GM12878 (cell line): ENCODE measurements at places on chromosomes 11 and 22.

DNA sequence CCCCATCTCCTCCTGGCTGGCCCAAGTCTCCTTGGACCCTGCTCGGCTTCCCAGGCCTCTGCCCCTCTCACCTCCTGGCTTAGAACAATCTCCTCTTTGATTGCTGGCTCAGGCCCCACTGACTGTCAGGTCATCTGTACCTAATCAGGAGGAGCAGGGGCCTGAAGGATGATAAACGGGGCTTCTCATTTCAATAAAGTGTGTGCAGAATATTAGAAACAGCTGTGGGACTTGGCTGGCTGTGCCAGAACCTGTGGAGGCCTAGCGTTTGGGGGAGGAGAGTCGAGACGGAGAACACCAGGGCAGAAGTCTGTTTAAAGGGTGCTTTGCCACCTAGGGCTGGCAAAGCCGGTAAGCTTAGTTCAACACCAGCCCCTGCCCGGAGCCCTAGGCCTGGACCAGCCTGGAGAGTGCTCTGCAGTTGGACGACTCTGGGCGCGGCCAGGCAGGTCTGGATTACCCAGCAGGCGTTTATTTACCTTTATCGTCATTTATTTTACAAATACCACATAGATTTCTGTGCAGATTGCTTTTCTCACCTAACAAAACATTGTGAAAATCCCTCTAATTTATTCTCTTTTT lies 10.1 kb upstream of the VSIG10L2 start:
- no peak for DNase-seq

DNA sequence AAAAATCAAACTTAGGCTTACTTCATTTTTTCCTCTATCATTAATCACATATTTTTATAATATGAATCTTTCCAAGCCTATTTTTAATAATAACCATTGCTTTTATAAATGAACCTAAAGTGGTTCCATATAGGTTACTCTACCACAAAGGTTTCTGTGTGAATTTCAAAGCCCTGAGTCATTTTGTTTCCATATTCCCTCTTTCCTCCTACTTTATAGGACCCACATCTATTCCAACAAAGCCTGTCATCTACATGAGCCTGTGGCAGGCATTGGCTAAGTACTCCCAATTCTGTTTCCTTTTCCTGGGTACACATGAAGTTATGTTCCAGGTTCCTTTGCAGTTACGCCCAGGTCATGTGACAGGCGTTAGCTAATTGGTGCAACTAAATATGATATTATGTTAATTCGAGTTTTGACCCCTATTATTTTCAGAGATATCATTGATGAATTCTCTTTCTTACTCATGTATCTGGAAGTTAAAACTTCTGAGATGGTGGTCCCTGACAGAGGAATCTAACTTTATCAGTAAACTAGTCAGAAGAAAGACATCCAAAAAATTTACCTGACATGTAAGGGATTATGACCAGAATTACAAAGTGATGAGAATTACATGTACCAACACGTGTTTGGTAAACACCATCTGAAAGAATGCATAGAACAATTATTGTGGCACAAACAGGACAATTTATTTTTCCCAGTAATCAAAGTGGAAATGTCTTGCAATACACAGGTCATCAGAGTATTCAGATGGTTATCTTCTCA lies 1264.0 kb upstream of the CNTN5 start:
- no peak for DNase-seq

DNA sequence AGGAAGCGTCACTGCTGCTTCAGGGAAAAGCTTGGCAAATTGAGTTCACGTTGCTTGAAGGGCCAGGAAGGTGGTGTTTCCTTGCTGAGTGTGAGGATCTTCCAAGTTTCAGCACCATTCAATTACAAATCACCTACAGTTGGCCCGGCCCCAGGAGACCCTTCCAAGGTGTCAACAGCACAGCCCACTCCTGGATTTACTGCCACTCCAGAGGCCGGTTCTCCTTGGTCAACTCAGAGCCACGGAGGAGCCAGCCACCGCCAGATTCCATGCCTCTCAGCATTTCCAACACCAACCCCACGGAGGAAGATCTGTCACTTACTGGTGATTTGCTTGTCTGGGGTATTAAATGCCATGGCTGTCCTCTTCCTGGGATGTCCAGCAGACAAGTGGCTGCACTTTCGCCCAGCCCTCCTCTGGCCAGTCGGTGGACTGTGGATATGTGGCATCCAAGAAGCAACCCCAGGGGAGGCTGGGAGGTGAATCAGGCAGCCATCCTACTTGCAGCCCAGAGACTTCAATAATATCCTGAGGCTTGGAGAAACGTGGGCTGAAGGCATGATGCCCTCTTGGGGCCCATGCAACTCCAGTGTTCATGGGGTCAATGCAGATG lies 74.1 kb upstream of the SHANK2 start:
- DNase-seq, result no peak

- no peak for DNase-seq
These were observed 41.0 kb upstream of the SOX6 start for GRCh38 chr11:16397390-16397789.
